Stimulated activated CD4-positive, alpha-beta T cell treated with anti-CD3 and anti-CD28 coated beads, Interleukin-1b, Interleukin-23, amount 100 ng/mL, for 48 hours (primary cell): ENCODE measurements at places on chromosomes 1 and 21.

- DNase-seq: no peak
These were observed 7.4 kb downstream of the SLC30A2 start for GRCh38 chr1:26038477-26038876.

DNA sequence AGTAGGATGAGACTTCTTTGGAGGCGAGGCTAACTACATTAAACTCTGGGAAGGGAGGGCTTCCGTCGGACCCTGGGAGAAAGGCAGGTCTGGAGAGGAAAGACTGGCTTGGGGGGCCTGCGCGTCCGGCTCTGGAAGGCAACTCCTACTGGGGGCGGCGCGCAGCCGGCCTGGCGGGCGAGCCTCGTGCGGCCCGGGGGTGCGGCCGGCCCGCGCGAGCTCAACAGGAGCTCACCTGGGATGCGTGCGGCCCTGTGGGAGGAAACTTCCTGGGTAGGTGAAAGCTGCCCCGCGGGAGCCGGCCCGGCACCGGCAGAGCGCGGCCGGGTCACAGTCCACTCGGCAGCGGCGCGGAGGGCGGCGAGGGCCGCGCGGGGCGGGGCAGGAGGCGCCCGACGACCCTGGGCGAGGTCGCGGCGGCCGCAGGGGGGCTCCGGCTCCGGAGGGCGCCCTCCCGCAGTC, 449 bp downstream of the EPS15 start:
- peak; percentile 44 for DNase-seq

GRCh38 chr1:108695535-108695934, 3.4 kb downstream of the PRPF38B start:
- no peak for DNase-seq

DNA sequence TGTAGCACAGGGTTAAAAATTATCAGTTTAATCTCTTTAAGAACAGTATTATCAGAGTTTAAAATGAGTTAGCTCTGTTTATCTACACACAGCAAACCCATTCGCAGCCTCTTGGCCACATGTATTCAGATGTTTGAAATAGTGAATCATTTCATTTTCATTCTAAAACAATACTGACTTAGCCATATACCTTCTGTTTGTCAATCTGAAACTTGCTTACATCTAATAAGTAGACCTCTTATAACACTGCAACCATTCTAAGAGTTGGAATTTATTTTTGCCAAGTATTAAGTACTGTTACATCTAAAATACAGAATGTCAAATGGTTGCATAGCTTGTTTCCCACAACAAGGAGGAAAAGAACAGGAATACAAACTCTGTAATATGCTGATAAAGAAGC, 25.4 kb downstream of the ANGEL2 start:
- no peak for DNase-seq

GRCh38 chr21:46483300-46484295, 24.9 kb downstream of the DIP2A start:
- DNase-seq: no peak
